Stimulated activated CD8-positive, alpha-beta memory T cell treated with anti-CD3 and anti-CD28 coated beads, Interleukin-15, amount 100 ng/mL, for 24 hours (primary cell): ENCODE measurements at places on chromosomes 7 and 10.

DNA sequence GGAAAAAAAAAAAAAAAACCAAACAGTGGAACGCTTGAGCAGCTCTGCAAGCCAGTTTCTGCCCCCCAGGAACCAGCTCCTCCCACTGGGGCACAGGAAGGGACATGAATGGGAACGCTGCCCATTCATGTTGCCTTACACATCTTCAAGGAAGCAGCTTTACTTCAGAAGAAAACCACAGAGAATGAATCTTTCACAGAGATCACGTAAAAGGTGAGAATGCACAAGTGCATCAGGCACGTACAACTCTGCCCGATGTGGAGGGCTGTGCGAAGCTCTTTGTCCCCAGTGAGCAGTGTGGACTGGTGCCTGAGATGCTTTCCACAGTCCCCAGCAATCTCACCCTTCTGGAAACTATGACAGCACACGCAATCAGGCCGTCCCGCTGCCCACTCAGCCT lies 106.2 kb downstream of the DLG5 start:
- DNase-seq: no peak

- no peak for DNase-seq
These were observed 46.7 kb downstream of the PLPP4 start for GRCh38 chr10:120503689-120504088.

GRCh38 chr7:113076703-113077102 lies 9.9 kb downstream of the GPR85 start:
- DNase-seq: no peak

- DNase-seq: no peak
These were observed 19.6 kb upstream of the CNTNAP2 start for GRCh38 chr7:146096994-146097393.

DNA sequence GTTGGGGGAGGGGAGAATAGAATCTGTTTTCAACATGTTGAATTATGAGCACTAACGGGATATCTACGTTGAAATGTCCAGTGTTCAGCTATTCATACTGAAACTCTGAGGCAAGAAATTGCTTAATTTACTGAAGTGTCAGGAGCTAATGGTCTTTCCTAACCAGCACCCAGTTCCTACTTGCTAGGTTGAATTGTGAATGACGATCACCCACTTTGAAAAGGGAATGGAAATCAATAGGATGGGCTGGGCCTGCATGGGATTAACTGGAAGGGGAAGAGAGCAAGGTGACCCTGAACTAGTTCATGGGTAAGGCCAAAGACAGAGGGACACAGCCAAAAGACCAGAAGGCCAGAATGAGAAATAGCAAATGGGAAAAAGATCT lies 51.3 kb downstream of the HIPK2 start:
- no peak for DNase-seq

DNA sequence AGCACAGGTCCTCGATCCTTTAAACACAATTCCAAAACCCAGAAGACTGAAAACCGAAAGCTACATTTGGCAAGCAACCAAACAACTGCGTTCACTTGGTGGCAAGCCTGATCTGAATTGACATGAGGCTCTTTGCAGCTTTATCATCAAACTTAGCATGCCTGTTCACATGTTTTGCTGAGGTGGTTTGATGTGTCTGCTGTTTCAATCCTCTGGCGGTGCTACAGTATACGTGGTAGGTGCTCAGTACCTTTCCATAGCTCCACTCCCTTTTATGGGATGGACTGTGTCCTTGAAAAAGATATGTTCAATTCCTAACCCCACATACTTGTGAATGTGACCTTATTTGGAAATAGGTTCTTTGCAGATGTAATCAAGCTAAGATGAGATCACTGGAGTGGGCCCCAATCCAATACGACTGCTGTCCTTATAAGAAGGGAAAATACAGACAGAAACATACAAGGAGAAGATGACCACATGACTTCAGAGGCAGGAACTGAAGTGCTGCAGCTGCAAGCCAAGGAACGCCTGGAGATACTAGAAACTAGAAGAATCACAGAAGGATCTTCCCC lies 33.4 kb downstream of the CCDC6 start:
- DNase-seq: no peak

DNA sequence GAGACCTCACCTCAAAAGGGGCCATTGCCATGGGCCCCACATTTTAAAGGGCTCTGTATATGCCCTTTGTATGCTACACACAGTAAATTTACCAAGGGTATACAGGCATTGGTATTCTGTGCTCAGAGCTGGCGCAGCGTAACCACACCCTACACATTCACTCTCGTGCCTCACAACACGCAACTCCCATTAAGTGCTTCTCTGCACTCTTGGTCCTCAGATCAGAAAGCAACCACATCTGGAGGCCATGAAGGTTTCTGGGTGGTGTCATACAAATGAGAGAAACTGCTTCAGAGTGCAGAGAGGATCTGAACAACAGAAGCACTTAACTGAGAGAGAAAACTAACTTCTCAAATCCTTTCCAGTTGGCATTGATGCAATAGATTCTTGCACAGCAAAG lies 9.4 kb upstream of the CACUL1 start:
- no peak for DNase-seq

- no peak for DNase-seq
These were observed 178.2 kb downstream of the COBL start for GRCh38 chr7:51138123-51139085.

- no peak for DNase-seq
These were observed 52.4 kb upstream of the ITGB1 start for GRCh38 chr10:33010132-33011037.

DNA sequence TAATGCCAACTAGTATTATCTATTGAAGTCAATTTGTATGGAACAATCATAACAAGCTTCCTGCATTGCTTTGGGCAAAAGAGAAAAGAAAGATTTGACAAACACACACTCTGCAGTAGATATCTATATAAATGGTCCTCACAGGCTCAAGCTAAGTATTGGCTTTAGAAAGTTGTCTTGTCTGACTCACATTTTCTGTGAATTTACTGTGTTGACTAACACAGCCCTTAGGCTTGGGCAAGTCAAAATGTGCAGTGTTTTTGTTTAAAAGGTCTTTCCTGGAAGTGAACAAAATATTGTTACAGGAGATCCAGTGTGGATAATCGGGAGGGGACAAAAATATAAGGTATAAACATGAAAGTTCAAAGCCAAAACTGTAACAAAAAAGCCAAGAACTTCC lies 194.4 kb downstream of the RELN start:
- no peak for DNase-seq

DNA sequence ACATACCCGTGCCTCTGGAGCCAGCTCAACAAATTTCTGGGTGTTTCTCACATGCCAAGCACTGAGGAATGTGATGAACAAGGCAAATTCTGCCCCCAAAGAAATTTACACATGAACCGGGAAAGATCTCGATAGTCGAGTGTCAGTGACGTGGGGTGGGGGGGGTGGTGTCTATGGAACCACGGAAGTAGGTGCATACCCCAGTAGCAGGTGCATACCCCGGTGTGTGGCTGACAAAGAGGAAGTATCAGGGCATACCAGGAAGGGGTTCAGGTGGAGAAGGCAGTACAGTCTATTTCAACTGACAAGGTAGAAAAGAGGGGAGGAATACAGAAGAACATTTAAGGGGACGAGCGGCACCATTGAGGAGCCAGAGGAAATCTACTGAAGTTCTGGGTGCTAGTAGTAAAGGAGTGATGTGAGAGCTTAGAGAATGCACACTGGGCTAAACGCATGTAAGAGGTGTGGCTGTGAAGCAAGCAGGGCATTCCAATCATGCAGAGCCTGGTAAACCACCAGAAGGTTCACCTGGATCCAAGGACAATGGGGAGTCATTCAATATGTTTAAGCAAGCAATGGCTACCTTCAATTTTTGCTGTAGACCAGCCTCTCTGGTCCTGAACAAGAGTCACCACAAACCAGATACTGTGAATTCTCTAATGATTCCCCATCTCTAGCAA lies 6.2 kb downstream of the CCDC6 start:
- no peak for DNase-seq

DNA sequence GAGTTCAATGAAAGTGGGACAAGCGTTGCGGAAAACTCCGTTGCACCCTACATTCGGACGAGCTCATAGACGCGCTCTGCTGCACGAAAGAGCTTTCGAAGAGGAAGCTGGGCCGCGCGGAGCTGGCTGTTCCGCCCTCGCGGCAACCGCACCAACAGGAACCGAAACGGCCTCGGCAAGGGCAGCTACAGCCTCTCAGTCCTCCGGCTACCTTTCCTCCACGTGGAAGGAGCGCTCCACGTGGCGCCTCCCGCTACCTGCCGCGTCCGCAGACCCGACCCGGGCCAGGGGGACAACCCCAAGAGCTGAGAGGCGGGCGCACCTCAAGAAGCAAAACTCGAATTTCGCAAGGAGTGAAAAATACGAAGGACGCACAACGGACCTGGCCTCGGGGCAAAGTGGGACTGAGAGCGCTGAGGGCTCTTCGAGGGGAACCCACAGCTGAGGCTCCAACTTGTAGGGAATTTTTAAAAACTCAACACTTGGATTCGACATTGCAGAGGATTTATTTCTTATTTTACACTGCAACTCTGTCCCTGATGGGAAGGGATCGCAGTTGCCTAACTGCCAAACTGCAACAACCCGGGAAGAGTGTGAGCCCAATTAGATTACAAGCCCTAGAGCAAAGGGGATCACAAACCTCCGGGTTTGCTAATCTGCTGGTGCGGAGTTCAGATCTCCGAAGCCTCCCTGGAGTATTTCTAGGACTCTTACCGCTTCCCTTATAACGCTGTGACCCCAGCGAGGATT lies 1.4 kb downstream of the HPSE2 start:
- DNase-seq: no peak

DNA sequence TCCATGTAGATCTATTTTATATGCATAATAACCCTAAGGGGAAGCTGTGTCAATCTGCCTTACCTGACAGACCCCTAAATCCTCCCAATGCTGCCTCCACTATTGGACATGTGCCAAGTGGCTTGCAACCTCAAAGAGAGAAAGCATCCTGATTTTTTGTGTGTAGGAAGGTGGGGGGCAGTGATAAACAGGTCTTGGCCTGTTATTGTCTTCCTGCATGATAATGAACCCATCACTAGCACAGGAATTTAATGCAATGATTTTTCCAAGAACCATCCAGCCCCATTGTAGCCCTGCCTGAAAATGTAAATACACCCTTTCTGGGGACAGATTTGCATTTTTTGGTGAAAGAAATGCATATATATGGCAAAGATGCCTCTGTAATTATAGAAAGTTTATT lies 850.2 kb downstream of the LRMDA start:
- no peak for DNase-seq

GRCh38 chr10:59724098-59724938 lies 14.7 kb upstream of the SLC16A9 start:
- DNase-seq: no peak

DNA sequence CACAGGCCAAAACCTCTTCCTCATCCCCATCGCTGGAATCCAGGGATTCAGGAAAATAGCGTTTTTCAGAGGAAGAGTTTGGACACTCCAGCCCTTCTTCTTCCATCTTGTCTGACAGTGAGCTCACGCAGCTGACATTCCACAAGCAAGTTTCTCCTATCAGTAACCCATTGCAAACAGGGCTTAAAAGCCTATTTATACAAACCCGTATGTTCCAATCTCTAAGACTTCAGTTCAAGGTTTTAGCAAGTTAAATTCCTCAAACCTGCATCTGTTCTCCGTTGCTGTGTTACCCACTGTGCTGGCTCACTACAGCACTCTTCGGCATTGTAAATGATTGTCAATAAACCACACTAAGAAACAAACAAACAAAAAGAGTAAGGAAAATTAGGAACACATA lies 373 bp downstream of the DHX32 start:
- DNase-seq: no peak

GRCh38 chr10:28913436-28914237 lies 236.3 kb downstream of the BAMBI start:
- DNase-seq: no peak

GRCh38 chr7:70799841-70800405 lies 332.0 kb upstream of the GALNT17 start:
- no peak for DNase-seq

DNA sequence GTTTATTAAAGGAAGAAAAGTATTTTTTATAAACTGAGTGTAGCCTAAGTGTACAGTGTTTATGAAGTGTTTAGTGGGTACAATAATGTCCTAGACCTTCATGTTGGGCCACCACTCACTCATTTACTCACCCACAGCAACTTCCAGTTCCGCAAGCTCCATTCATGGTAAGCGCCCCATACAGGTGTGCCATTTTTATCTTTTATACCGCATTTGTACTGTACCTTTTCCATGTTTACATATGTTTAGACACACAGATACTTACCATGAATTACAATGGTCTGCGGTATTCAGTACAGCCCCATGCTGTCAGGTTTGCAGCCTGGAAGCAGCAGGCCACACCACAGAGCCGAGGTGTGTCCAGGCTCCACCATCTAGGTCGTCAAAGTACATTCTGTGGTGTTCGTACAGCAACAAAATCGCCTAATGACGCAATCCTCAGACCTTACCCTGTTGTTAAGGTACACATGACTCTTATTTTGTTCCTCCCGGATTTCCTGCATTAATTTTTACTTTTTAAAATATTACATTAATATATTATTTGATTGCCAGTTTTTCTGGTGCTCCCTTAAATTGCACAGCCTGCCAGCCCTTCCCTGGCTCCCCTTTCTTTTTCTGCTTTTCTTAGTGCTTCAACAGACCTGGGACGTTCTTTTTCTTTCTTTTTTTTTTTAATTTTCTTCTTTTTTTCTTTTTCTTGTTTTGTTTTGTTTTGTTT lies 881 bp upstream of the SSBP1 start:
- no peak for DNase-seq

DNA sequence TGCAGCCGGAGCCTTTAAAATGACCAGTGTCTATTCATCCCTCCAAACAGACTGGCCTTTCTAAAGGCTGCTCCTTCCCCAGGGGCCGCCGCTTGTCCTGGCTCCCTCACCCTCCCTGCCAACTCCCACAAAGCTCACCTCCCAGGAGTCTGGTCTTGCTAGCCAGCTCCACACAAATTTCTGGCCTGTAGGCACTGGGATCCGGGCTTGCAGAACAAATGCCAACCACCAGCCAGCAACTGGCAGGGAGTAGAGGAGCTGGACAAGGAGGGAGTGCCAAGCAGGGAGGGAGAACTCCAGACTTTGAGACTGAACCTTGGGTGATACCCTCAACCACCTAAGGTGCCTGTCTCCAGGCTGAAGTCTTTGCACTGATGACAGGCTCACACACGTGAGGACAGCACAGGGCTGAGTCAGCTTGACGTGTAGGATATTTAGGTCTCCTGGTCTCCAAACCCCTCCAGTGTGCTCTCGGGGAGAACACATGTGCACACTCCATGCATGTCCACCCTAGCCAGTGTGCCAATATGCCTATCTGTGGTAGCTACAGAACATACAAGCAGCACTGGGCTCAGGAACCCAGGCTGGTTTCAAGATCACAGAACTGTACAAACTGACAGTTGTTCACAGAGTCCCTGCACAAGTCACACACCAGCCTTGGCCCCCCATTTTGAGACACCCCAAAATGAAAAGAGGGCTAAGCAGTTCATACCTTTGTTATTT lies 6.0 kb downstream of the PAX2 start:
- DNase-seq: no peak

DNA sequence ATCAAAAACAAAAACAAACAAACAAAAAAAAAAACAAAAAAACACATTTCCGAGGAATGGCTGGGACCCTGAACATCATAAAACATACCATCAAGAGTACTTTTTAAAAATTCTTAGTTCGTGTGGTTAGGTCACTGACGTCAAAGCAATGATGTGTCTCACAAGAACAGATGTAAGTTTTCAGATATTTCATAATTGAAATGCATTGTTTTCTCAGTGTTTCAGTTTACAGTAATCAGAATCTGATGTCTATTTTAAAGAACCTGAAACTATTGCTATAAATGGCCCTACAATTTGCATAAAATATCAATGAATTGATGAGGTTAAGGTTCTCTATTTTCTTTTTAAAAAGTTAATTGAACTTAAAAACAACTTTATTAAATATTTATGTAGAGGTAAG lies 103.7 kb upstream of the HGF start:
- DNase-seq: no peak

- no peak for DNase-seq
These were observed 35.7 kb upstream of the SRRM3 start for GRCh38 chr7:76165973-76166403.
